Neural crest cell (in vitro differentiated cells): ENCODE measurements at places on chromosomes 16 and 17.

DNA sequence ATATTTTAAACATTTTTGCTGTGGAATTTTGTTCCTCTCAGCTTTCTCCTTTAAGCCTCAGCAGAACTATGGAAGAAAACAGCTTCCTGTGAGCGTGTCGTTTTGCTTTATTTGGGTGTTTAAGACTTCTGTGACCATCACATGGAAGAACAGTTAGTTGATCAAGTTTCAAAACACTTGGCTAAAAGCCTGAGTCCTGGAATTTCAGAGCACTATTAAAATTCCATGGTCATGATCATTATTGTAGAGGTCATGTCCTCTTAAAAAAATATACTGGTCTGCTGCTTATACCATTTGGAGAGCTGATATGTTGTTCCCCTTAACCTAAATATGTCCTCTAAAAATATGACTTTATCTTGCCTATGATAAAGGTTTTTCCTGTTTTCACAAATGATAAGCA is 12.6 kb upstream of the CDR2 start:
- no peak for DNase-seq

GRCh38 chr16:26983426-26983825 is 83.3 kb upstream of the C16orf82 start:
- DNase-seq = no peak

DNA sequence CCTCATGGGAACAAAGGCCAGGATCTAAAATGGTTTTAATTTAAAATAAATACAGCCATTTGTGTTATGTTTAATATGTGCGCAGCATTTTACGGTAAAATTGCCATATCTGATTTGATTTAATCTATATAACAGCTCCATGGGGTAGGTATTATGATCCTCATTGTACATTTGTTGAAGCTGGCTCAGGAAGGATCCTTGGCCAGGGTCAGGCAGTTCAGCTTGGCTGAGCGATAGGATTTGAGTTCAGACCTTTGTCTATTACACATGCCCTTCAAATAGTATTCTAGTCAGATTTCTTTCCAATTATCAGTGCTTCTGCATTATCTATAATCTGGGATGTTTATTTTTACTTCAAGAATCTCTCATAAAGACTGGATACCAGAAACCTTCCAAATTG is 950.4 kb upstream of the EEF2KMT start:
- DNase-seq = no peak

GRCh38 chr17:13568582-13569397 is 32.9 kb downstream of the HS3ST3A1 start:
- no peak for DNase-seq
